ENCODE measurements at places on chromosomes 6 and 20.

GRCh38 chr6:155418017-155418761 is 37.5 kb downstream of the NOX3 start:
- no peak for DNase-seq

DNA sequence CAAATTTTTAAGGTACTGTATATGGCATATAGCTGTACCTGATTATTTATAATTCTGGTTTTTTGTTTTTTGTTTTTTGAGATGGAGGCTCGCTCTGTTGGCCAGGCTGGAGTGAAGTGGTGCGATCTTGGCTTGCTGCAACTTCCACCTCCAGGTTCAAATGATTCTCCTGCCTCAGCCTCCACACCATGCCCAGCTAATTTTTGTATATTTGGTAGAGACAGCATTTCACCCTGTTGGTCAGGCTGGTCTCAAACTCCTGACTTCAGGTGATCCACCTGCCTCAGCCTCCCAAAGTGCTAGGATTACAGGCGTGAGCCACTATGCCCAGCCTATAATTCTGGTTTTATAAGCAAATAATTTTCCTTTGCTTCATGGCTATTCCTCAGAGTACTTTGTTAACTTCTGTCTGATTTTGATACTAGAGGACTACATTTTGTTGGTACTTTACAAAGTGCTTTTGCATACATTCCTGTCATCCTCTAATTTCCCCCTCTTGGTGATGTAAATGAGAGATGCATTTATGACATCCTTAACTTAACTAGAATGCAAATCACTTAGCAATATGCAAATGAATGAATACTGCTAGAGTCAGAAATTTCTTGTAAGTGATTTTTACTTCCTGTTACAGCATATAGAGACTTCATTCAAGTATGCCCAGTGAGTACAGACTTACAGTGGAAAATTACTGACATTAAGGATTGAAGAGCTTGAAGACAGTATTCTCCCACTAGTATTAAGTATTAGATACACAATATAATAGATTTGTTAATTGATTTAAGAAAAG is 35.7 kb upstream of the ARID1B start:
- DNase-seq: no peak

DNA sequence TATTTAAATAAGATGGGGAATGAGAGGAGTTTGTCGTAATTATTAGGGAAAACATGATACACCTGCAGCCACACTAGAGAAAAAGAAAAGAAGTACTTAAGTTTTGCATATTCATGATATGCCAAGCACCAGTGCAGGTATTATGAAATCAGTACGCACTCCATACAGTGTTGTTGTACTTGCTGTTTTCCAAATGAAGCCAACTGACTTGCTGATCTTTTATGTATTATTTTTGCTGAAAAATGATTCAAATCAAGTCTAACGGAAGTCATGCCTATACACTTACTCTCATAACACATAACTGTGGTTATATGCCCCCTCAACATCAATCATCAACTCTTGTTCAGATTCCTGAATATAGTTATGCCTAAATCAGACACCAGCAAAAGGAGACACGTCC is 584.9 kb upstream of the EYS start:
- DNase-seq: no peak

GRCh38 chr20:50304501-50304856 is 113.8 kb downstream of the CEBPB start:
- no peak for DNase-seq

- no peak for DNase-seq
Measured at GRCh38 chr20:17495826-17496225, 35.4 kb downstream of the BFSP1 start.

- no peak for DNase-seq
Measured at GRCh38 chr6:37021356-37022129, 16.1 kb downstream of the FGD2 start.

GRCh38 chr6:29976588-29977424 is 34.5 kb downstream of the HLA-A start:
- DNase-seq: peak; percentile 68

- no peak for DNase-seq
Measured at GRCh38 chr6:166660157-166660688, 33.2 kb upstream of the RPS6KA2 start.

GRCh38 chr6:132527791-132528190 is 10.3 kb upstream of the TAAR9 start:
- no peak for DNase-seq

DNA sequence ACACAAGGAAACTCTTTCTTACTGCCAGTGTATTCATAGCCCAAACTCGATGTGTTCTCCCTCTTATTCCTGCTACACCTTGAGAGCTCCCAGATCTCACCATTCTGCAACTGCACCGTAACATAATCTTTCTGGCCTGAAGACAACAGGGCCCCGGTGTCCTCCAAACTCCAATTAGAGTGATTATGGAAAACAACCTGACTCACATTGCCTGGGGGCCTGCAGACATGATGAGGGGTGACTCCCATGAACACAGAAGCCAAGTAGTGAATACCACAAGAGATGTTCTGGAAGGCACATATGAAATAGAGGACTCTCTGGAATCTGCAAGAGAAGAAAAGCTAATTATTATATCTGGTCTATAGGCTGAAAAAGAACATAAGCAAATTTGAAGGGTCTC is 19.7 kb downstream of the SLC22A16 start:
- DNase-seq: no peak

All from frontal cortex (tissue), 4 donors.